ENCODE measurements at places on chromosomes 5 and 9.

DNA sequence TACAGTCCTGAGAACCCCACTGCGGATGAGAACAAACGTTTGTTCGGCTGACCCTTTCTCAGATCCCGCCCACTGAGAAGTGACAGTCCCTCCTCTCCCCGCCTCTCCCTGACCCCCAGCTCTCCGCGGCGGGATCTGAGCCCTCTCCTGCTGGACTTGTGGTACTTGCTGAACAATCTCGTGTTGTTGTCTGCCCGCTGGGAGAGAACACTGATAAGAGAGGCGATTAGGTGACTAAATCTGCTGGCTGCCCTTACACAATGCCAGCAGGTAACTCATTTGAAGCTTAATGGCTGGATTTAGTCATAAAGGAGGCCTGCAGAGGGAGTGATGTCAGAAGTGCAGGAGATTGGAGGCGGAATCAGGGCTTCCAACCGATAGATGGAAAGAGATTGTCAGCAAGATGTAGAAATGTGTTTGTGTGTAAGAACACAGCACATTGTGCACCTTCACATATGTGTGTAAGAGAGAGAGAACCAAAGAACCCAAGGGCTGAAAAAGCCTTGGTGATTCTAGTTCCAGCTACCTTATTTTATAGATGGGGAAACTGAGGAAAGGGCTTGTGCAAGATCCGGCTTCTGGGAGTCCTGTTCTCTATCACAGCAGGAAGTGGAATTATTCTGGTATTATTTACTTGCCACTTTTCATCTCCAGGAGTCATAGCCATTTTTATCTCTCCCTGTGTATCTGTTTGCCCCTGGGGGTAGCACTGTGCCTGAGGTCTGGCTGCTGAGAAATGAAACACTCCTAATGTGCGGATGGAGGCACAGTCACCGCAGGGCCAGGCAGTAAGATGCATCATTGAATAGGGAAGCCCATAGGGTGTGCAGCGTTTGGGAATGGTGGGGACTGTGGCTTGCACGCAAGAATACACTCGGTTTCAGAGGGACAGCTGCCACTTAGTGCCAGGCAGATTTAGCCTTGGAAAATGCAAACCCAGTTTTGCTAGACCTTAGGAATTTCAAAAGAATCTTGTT lies 203.7 kb upstream of the MSX2 start:
- DNase-seq, result no peak

DNA sequence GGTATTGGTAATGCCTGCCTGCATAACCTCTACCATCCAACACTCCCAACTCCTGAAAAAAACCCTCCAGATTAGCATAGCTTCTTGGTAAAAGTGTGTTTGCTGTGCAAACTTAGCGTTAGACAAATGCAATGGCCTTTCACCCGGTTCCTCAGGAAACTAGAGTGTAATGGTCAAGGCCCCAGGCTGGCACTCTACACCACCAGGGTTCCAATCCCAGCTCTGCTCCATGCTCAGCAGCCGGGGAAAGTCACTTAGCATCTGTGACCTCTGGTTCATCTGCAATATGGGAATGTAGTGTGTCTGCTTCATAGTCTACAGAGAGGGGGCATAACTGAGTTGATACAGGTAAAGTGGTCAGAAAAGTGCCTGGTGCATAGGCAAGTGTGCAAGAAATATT lies 9.0 kb downstream of the FBP1 start:
- no peak for DNase-seq

GRCh38 chr9:116800885-116801284 lies 113.8 kb downstream of the TRIM32 start:
- DNase-seq, result no peak

DNA sequence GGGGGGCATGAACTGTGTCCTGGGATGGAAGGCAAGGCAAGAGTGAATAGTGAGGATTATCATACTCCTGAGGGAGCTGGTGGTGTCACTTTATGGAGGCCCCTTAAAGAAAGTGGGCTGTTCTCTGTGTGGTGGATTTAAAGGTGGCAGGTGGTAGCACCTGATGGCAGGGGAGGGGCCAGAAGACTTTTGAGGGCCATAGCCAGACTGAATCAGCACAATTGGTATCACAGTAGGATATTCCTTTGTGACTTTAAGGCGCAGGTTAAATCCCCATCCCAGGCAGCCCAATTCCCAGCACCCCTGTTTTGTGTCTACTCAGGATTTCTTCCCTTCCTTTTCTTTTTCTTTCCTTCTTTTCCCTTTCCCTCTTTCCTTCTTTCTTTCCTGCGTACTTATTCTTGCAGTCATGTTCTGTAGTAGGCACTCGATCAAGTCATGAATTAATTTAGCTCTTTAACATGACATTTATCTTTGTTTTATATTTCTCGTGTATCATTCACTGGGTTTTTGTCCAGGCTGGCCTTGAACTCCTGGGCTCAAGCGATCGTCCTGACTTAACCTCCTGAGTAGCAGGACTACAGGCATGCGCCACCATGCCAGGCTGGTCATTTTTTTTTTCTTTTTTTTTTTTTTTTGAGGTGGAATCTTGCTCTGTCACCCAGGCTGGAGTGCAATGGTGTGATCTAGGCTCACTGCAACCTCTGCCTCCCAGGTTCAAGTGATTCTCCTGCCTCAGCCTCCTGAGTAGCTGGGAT lies 11.0 kb upstream of the PCBD2 start:
- no peak for DNase-seq

DNA sequence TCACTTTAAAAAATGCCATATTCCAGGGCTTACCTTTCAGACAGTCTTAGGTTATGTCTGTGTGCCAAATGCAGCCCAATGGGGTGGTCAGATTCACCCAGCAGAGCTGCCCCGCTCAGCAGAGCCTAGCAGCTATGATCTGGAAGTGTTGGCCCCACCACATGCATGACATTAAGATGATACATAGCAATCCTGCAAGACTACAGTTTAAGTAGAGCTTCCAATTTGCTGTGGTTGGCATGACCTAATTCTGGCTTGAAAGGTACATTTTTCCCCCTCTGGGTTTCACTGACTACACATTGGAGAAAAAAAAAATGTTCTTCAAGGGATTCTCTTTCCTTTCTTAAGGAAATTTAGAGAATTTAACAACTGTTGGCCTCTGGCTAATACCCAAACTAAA lies 22.5 kb downstream of the MEF2C start:
- DNase-seq, result no peak

DNA sequence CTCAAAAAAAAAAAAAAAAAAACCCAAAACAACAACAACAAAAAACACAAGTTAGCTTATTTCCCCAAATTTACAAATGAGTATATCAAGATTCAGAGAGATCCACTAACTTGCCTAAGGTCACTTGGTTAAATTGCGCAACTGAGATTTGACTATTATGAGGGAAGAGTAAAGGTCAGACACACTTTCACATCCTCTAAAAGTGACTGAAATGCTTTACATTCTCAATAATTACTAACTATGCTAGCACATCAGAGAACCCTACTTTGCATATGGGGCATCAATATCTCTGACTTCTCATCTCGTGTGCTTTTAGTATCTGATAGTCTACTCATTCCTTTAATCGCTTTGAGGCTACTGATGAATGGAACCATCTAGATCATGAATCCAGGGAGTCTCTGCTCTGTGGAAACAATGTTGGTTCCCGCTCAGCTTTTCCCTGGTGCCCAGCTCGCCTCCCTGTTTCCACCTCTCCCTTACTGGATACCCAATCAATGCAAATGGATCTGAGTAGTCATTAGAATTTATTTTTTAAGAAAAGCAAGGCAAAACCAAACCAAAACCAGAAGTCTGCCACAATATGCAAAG lies 182.1 kb upstream of the TRIM32 start:
- no peak for DNase-seq

All from HL-60 (cell line).